ENCODE measurements at places on chromosomes 3 and 15.
A peak's percentile ranks its signal among the peaks of the same experiment; 100 is the strongest.

DNA sequence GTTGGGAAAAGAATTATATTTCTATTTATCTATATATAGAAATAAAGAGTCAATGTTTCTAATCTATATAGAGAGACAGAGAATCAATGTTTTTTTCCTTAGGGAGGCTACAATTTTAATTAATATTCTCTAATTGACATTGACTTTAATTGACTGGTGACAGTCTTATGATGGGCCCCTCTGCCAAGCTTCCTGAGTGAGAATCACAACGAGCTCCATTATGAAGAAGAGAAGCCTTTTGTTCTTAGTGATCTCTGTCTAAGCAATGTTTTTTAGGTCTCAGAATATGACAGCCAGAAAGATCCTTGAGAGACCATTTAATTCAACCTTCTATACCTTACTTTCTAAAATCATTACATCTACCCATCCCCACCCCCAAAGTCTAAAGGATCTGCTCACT is 70.9 kb downstream of the IGSF11 start:
- DNase-seq, result no peak

GRCh38 chr3:27194861-27195483 is 174.2 kb downstream of the NEK10 start:
- DNase-seq, result no peak

DNA sequence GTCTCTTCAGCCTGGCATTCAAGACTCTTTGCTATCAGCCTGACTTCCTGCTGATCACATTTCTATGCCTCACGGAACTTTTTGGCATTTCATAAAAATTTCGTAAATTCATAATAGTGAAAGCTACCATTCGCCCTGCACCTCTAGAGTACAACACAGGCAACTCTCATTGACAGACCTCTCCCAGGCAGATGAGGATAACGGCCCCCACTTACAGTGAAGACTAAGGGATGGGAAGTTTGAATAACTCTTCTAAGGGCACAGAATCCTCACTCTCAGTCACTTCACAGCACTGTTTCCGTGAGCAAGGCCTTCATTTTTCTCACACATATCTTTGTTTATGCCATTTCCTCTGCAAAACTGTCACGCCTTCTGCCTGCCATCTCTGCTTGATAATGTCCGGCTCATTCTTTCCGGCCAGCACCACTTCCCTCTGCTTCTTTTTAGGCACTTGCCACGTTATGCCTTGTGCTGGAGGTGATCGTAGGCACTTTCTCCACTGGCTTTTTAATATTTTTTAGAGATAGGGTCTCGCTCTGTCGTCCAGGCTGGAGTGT is 224.1 kb upstream of the HES1 start:
- no peak for DNase-seq

GRCh38 chr3:24202071-24202470 is 257.0 kb downstream of the NR1D2 start:
- no peak for DNase-seq

- DNase-seq, result no peak
Measured at GRCh38 chr15:90571063-90571541, 41.4 kb downstream of the CRTC3 start.

DNA sequence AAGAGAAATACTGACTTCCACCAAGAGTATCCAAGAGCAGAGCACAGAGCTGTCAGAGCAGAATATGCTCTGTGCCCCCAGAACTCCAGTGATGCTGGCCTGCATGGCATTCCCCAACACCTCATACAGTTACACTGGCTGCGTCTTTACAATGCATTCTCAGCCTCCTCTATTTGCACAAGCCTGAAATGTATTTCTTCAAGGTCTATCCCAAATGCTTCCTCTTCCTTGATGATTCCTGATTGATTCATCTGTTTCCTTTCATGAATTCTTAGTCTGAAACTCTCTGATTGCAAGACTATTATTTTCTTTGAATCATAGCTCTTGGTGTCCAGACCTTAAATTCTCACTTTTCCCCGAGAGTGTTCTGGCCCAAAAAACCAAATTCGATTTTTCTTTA is 664.7 kb downstream of the MECOM start:
- DNase-seq, result no peak

DNA sequence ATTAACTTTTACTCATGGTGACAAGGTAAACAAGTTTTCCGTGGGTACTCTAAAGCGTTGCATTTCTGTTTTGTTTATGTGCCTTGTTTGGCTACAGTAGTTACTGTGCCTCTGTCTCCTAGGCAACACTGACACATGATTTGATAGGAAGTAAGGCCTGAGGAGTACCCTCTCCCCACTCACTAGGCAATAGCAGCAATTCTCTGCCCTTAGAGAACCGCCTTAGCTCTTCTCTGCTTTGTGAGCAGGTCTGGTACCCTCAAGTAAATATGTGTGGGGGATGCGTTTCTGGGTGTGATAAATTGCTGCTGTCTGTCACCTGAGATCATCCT is at the start of gene IL5RA:
TSS of gene IL5RA (minus strand) at position 76 of the 332 bp plus-strand sequence. CDS start 5,390 bp downstream, outside the sequence.
- peak; percentile 26 for DNase-seq

- DNase-seq, result no peak
Measured at GRCh38 chr15:48038221-48038620, 82.6 kb upstream of the SLC24A5 start.

DNA sequence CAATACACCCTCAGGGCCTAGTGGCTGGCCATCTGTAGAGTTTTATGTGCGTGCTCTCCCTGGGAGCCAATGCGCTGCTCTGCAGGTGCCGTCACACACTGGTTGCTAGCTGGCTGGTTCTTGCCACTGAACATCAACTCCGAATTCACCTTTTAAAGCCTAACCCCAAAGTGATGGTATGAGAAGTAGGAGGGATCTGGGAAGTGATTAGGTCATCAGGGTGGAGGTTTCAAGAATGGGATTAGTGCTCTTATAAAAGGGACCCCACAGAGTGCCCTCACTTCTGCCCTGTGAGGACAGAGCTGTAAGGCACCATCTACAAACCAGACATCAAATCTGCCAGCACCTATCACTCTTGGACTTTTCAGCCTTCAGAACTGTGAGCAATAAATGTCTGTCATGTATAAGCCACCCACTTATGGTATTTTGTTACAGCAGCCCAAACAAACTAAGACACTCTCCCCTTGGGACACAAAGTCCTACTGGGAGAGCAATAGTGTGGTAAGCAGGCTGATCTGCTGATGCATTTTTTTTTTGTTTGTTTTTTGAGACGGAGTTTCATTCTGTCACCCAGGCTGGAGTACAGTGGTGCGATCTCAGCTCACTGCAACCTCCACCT is 20.3 kb downstream of the RGMA start:
- no peak for DNase-seq

DNA sequence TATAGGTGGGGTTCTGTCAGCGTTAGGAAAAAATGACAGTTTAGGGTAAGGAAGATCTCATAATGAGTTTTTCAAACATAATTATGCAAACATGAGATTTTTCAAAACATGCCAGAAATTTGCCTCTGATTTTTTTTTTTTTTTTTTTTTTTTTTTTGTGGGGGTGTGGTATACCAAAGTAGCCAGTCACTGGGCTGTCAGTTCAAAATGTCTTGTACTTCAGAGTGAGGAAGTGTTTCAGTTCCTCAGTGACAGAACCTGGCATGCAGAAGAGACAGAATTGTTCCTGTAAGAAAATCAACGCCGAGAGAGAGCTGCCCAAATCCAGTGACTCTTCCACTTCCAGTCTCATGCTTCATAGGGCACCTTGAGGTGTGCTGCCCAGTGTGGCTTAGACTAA is 9.7 kb downstream of the NCBP2 start:
- DNase-seq, result no peak

DNA sequence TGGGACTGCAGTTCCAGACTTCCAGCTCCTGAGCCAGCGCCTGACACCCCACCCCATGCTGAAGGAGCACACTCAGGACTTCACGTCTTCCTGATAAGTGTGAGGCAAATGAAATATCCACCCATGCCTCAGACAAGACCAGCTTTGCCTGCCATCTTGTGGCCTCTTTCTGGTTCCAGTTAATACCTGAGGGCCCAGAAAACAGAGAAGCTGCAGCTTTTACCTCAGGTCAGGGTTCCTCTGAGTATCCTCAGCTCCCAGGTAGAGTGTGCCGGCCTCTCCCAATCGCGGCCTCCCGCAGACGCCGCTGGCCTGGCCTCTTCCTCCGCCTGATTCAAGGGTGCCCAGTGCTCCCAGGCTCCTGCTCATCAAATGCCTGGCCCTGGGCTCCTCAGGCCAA is 5.1 kb upstream of the KLHL6 start:
- DNase-seq, result no peak

DNA sequence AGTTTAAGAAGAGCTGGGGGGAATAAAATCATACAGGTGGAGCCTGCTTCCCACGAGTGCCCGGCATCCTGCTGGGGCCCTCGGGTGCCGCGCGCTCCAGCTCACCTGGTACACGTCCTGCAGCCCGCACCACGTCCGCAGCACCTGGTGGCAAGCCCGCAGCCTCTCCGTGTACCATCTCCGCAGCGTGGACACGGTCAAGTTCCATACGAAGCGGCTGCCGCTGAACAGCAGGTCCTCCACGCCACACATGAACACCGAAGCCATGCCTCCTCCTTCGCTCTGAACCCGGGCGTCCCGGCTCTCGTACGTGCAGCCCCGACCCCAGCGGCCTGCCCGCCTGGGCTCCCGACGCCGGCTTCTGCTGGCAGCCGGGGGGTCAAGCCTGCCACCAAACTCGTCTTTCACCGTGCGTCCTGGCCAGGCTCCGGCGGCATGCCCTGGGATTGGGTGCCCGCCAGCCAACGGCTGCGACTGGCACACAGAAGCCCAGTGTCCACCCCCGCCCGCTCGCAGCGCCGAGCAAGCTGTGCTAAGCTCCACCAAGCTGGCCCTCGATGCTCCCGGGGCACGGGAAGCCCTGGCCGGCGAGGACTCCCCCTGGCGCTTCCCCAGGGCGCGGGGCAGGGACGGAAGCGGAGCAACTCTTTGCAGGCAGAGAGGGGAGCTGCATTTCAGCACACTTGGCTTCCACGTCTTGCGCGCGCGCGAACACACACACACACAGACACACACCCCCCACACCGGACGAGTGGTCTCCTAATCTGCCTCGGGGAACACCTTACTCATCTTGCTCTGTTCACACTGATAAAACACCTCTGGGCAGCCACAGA is at the start of gene FRMD4B:
TSS of gene FRMD4B (minus strand) at position 366 of the 833 bp plus-strand sequence. CDS start at position 267, 99 bp downstream.
- DNase-seq, result peak; percentile 47

GRCh38 chr3:105367406-105368213 is 901 bp downstream of the ALCAM start:
- peak; percentile 88 for DNase-seq

GRCh38 chr15:40254452-40254851 is 15.6 kb downstream of the PAK6 start:
- no peak for DNase-seq

DNA sequence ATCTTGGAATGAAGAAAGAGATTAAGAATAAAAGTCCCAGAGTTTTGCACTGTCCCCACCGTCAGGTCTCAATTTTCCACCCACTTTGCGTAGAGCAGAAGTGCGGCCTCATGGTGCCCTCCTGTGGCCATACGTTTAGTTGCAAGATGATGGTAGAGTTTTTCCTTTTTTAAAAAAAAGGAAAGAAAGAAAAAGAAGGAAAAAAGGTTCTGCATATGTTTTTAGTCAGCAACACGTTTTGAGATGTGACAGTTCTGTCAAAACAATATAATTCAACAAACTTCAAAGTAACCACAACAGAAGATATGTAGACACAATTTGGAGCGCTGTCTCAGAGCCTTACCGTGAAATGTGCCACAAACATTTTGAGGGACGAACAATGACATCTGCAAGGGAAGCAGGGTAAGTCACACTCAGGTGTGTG is 24.6 kb downstream of the EBLN2 start:
- peak; percentile 64 for DNase-seq

DNA sequence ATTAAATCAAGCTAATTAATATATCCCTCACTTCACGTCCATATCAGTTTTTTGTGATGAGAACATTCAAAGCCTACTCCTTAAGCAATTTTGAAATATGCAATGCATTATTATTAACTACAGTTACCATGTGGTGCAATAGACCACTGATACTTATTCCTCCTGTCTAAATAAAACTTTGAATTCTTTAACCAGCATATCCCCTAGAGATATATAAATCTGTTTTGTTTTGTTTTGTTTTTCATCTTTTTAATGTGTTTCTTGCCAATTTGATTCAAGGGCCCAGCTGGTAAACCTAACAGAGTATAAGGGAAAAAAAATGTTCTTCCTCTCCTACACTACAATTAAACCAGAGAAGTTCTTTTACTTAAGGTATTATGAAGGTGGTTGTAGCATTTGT is 524.2 kb downstream of the NAALADL2 start:
- DNase-seq, result no peak

GRCh38 chr3:133749427-133750258 is 3.5 kb downstream of the TF start:
- DNase-seq, result no peak

DNA sequence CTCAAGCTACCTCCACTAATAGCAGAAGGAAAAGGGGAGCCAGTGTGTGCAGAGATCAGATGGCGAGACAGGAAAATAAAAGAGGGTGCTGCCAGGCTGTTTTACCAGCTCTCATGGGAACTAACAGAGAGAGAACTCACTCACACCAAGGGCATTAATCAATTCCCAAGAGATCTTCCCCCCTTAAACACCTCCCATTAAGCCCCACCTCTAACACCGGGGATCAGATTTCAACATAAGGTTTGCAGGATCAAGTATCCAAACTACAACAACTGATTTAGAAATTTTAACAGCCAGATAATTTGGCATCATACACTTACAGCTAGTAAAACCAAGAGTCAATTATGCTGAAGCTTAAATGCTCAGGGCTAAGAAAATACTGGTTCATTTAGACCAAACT is 18.9 kb downstream of the CD200 start:
- no peak for DNase-seq

DNA sequence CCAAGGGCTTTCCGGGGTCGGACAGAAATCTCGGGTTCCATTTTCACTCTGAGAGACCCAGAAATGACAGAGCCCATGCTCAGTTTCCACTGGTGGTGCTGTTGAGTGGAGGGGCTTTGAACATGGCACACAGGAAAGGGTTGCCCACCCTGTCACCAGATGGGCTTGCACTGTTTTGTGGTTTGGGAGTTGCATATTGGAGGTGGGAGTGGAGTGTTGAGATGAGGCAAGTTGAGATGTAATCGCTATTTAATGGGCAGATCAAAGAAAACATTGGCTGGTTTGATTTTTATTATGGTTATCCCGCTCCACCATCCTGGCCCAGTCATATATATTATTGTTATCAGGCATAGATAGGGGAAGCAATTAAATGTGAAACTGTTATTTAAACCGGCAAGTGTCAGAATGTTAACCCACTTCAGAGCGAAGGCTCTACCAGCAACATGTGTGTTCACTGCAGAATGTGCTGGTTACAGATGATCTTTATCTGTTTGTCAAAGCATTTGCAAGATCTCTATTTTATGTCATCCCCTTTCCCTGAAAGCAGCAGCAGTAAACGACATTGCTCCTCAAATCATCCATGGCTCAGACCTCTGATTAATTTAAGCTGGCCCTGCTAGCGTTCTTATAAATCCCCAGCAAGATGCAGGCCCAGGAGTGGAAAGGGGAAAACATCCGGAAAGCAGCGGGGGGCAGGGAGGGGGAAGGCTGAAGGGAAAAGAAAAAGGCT is 58.3 kb upstream of the TSEN2 start:
- peak; percentile 14 for DNase-seq

All from activated CD4-positive, alpha-beta T cell treated with anti-CD3 and anti-CD28 coated beads, Interleukin-2, Interleukin-6, amounts not matched to agents 100 ng/mL and 50 ng/mL, durations not matched to agents 16 hours and 8 hours (primary cell).